HAP-1 (cell line): ENCODE measurements at places on chromosomes 6 and 20.

DNA sequence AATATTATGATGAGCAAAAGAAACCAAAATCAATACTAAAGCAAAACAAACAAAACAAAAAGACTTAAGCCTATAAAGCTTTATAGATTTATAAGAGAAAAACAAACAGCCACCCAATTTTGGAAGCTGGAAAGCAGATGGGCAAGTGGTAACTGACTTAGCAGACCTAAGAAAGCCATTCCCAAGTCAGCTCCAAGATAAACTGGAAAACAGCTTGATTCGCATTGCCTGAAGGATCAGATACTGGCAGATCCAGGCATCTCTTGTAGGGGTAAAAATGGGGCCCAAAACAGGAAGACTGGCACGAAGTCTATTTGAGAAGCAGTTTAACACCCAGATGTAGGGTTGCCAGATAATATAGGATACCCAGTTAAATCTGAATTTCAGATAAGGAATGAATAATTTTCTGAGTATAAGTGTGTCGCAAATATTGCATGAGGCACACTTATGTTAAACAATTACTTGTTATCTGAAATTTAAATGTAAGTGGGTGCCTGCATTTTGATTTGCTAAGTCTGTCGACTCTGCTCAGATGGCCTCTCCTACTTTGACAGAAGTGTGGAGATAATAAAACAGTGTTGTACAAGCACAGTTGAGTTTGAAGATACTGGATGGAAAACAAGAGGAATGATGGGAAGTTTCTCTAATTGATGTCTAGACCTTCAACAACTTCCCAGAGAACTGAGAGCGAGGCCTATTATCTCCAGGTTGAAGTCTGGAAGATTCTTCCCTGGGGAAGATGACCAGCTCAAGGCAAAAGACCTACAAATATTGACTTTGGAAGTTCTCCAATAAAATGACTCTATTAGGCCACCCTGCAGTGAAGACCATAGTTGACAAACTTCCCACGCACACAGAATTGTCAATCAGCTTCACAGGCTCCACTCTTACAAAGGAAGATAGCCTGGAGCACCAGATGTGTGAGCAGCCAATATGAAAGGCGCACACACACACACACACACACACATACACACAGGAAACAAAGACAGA, 113.4 kb downstream of the FAM50B start:
- DNase-seq, result no peak

DNA sequence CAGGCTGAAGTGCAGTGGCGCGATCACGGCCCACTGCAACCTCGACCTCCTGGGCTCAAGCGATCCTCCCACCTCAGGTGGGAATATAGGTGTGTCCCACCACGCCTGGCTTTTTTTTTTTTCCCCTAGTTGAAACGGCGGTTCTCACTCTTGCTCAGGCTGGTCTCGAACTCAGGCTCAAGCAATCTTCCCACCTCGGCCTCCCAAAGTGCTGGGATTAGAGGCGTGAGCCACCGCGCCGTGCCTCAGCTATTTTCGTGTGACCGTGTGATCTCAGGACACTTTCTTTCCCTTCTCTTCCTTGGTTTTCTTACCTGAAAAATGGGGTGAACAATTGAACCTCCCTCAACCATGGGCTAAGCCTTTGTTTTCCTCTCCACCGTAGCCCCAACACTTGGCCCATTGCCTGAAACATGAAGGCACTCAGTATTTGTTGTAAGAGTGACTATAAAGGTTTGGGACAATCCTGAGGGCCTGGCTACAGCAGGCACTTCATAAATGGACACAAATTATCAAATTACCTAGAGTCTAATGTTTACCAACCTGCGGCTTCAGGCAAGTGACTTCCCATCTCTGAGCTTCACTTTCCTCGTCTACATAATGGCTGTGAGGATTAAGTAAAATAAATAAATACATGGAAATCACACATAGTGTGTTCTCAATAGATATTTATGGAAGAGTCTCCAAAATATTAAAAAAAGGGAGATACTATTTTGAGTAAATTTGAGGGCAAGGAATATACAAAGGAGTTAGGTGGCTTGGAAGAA, 31.4 kb upstream of the ID1 start:
- no peak for DNase-seq

- DNase-seq, result peak; percentile 40
Measured at GRCh38 chr20:50561379-50562078, 51.3 kb downstream of the PTPN1 start.

DNA sequence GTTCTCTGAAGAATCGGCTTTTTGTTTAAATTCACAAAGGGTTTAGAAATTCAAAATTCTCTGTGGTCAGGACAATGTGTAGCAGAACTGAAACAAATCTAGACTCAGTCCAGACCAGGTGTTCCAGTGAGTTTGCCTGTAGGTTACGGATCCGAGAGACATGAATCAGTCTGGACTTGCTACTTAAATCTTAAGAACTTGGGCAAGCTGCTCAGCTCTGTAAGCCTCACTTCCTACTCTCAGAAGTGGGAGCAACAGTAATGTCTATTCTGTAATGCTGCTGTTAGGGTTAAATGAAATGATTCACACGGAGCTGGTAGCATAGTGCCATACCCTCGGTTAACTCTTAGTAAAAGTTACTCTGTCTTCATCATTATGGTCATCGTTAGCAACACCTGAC, 37.7 kb downstream of the HECA start:
- DNase-seq, result no peak

DNA sequence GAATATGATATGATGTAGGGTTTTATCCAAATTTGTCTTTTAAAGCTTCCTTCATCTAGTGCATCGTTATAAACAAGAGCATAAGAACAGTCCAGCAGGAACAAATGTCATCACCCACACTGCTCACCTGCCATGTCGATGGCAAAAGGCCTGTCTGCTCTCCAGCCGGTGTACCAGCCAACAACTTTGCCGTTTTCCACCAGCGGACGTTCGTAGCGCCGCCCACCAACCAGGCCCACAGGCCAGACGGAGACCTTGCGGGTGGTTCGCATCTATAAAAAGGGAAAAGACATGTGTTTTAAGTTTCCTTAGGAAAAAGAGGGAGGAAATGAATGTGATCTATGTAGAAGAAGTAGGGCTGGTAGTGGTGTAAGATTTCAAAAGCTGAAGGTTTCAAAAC, 62.9 kb downstream of the B3GAT2 start:
- no peak for DNase-seq

- DNase-seq, result no peak
Measured at GRCh38 chr20:24418731-24419130, 50.7 kb upstream of the SYNDIG1 start.

GRCh38 chr6:53216301-53216700, 67.7 kb upstream of the GCM1 start:
- DNase-seq, result no peak

- DNase-seq, result no peak
Measured at GRCh38 chr6:122372647-122373046, 26.8 kb upstream of the HSF2 start.

GRCh38 chr6:144667532-144668503, 382.7 kb downstream of the UTRN start:
- DNase-seq, result no peak

DNA sequence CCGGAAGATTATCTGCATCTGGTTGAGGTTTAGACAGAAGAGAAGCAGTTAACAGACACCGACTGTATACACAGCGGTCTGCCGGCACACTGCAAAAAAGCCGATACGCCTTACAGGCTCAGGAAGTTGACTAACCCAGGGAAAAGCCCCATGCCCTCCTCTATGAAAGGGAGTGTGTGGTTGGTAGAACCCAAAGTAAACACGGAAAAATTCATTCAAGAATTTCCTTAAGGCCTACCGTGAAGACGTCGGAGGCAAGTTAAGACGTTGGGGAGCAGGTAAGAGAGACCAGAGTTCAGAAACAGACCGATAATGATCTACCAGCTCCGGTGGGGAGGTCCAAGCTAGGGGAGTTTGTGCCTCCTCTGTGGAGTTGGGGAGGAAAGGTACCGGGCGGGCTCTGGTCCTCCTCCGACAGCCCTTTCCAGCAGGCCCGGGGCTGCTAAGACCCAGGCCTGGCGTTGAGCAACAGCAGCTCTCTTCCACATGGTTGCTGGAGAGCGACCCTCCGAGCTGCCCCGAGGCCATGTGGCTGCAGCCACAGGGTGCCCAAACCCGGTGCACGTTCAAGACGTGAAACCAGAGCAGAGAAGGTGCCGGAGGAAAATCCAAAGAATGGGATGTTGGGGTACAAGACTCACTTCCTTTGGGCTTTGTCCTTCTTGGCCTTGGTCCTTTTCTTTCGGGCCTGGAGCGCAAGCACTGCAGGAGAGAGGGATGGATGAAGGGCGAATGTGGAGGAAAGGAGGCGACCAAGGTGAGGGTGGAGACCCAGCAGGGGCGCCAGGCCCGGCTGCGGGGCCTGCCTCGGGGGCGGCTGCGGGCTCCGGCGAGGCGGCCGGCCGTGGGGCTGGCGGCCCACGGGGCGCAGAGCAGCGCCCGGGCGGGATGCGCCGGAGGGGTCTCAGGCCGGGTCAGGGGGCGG, 809 bp downstream of the SRPK1 start:
- peak; percentile 20 for DNase-seq

- DNase-seq, result peak; percentile 33
Measured at GRCh38 chr6:36546308-36546919, 865 bp downstream of the STK38 start.

DNA sequence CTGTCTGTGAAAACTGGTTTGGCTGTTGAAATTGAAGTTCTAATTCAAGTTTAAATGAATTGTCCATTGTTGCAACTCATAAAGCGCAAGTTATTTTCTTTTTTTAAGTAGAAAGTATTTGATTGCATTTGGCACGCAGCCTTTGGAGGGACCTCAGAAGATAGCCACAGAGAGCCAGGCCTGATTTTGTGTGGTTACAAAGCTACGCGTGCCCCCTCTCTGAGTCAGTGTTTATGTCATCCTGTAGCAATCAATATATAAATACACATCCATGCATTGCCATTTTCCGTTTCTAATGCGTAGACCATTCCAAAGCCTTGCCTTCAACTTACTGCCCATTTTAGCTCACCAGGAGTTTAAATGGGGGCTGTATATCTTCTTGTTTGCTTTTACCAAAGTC, 173.2 kb downstream of the TMEM242 start:
- no peak for DNase-seq

DNA sequence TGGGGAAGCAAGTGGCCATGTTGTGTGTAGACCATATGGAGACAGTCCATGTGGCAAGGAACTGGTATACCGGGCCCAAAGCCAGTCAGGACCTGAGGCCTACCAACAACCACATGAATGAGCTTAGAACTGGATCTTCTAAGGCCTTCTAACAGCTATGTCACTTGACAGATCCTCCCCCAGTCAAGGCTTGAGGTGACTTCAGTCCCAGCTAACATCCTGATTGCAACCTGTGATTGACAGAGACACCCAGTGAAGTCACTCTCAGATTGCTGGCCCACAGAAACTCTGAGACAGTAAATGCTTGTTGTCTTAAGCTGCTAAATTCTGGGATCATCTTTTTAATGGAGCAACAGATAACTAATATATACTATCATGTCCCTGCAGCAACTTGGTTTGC, 32.9 kb downstream of the AHI1 start:
- DNase-seq, result no peak

- DNase-seq, result no peak
Measured at GRCh38 chr6:75154973-75155372, 50.9 kb downstream of the COL12A1 start.

GRCh38 chr20:48926821-48927220, 5.3 kb downstream of the ARFGEF2 start:
- DNase-seq, result no peak

GRCh38 chr6:47321577-47321976, 11.9 kb upstream of the TNFRSF21 start:
- DNase-seq, result no peak

- DNase-seq, result peak; percentile 79
Measured at GRCh38 chr6:11324453-11325015, 92.1 kb upstream of the NEDD9 start.

DNA sequence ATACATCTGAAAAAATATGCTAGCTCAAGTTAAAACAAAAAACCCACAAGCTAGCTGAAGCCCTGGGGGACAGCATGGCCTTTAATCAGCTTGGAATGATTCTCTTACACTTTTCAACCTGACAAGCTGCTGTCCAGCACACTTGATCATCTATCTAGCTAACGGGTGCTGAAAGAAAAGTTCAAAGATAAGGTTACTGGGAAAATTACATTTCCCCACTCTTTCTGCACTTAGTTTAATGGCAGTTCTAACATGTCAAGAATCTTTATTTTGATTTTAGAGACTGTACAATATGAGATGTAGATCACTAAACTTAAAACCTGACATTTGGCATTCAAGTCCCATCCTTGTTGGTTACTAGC, 53.4 kb downstream of the STK4 start:
- no peak for DNase-seq

GRCh38 chr6:33758815-33759216, 12.1 kb upstream of the IP6K3 start:
- no peak for DNase-seq

DNA sequence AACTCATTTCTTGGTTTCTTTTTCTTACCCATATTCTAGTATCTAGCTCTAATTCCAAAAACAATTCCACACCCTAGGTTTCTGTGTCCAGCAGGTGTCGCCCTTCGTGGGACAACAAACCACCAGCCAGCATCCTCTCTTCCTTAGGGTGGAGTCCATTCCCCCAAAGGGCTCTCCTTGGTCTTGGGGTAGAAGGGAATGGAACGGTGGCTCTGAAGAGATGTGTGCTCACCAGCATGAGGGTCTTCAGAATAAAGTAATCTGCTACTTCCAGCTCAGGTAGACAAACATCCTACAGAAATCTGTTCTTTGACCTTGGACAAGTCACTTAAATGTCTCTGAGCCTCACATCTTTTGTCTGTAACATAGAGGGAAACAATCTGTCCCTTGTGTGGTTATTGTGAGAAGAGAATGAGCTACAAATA, 7.2 kb downstream of the HLA-DMB start:
- DNase-seq, result peak; percentile 53

DNA sequence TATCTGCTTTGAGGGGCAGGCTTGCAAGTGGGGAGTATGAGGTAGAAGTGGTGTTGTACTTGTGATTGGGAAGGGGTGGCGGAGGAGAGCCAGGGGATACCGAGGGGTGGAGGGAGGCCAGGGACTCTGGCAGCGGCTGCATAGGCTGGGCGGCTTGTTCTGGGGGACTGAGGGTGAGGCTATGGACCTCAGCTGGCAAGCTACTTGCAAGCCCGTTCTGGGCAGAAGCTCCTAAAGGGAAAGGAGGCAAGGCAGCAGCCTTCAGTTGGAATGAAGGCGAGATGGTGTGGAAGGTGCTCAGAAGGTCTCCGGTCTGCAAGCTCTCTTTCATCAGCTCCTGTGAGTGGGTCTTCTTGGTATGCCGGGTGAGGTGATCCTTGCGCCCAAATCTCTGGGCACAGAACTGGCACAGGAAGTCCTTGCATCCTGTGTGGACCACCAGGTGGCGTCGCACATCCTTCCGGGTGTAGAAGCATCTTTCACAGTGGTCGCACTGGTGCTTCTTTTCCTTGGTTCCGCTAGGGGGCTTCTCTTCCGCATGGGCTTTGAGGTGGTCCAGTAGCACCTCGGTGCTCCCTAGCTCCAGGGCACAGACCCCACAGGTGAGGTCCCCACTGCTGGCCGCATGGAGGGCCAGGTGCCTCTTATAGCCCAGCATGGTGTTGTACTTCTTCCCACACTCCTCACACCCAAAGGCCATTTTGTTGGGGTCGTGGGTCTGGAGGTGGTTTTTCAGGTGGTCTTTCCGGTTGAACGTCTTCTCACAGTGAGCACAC, 66.0 kb downstream of the PLAGL1 start:
- DNase-seq, result peak; percentile 73
